ENCODE measurements at places on chromosomes 7 and 10.

- DNase-seq = no peak
Measured at GRCh38 chr10:77711683-77712049, 74.1 kb upstream of the KCNMA1 start.

GRCh38 chr10:100791369-100792058 lies 46.1 kb downstream of the PAX2 start:
- DNase-seq = no peak

GRCh38 chr7:7292085-7292484 lies 109.7 kb downstream of the C1GALT1 start:
- DNase-seq = no peak

DNA sequence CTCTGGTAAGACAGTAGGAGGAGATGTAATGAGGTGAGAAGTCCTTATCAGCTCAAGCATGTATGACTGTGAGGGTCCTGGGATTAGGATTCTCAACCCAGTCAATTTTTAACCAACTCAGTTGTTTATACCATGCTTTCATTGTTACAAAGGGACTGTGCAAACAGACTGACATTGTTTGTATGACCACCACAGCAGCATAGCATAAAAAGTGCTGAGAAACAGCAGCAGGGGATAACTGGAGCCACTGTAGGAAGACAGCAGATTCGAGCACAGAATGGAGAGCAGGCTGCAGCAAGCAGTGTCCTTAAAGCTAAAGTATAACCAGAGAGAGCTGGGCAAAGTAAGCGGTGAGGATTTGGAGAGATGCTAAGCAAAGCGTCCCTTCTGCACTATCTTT lies 829.5 kb downstream of the REEP3 start:
- DNase-seq = no peak

DNA sequence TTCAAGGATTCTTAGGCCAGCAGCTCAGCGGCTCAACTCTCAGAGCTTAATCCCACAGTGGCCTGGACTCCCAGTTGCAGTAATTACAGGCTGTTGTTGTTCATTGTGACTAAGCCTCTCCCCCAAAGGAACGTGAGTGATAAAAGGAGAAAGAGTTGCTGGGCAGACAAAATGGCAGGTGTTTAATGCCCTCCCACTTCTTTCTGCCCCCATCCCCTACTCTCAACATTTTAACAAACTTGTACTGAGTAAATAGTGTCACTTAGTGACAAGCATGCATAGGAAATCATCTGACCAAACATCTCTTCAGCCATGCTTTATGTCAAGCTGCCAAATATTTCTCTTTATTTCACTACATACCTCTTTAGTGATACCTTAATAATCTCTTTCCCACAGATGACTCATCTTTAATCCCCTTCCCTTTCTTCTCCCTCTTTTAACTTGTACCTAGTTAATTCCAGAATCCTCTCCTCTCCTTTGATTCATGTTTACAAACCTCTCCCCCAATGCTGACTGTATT lies 12.4 kb upstream of the MTERF1 start:
- no peak for DNase-seq

DNA sequence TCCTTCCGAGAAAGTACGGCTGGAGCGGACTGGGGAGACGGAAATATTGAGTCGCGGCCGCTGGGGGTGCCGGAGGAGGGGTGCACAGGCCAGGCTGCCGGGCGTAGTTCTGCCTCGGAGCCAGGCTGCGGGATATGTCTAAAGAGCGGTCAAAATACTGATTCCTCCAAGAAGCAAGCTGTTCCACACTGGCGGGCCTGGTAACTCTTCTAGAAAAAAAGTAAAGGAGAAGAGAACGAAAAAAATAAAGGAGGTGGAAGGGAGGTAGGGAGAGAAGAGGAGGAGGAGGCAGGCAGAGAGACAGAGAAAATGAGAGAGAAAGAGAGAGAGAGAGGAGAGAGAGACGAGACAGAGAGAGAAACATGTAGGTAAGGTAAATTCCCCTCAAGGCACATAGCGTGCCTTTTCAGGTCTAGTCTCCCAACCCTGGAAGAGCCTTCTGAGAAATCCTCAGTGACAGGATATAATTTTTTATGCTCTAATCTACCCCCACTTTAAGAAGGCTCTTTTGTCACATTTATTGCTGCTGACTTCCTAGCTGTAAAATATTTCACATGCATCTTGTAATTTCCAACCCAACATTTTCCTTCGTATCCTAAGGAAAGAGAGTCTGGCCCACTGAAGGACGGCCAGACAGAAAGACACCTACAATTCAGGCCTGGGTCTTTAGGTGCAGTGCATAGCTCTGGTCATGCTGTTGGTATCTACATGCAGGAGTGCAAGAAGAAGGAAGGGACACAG lies 5.7 kb downstream of the DLX5 start:
- no peak for DNase-seq

- no peak for DNase-seq
Measured at GRCh38 chr7:27132214-27132613, 1.7 kb upstream of the HOXA4 start.

DNA sequence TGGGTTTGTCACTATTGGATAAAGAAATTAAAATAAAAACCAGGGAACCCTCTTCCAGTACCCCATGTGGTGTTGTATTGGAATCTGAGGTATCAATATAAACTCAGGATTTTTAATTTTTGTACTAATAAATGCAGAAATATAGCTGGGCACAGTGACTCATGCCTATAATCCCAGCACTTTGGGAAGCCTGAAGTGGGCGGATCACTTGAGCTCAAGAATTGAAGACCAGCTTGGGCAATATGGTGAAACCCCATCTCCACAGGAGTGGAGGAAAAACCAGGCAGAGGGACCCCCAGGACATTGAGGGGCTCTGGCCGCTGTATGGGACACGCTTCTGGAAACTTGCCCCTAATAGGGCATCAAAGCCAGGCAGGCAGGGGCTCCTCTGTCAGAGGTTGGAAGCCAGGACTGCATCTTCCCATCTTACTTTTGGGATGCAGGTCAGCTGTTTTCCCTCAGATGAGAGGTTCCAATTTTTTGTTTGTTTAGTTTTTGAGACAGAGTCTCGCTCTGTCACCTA lies 11.1 kb downstream of the ADIRF start:
- no peak for DNase-seq

DNA sequence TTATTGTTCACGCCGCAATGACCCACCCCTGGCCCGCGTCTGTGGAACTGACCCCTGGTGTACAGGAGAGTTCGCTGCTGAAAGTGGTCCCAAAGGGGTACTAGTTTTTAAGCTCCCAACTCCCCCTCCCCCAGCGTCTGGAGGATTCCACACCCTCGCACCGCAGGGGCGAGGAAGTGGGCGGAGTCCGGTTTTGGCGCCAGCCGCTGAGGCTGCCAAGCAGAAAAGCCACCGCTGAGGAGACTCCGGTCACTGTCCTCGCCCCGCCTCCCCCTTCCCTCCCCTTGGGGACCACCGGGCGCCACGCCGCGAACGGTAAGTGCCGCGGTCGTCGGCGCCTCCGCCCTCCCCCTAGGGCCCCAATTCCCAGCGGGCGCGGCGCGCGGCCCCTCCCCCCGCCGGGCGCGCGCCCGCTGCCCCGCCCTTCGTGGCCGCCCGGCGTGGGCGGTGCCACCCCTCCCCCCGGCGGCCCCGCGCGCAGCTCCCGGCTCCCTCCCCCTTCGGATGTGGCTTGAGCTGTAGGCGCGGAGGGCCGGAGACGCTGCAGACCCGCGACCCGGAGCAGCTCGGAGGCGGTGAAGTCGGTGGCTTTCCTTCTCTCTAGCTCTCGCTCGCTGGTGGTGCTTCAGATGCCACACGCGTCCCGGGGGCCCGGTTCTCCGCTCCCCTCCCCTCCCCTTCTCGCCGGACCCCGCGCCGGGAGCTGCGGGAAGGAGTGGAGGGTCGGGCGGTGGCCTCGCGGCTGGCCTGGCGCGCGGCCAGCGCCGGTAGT lies at the start of gene CBX3:
Gene CBX3, plus strand, starts transcription at position 499 of the 772 bp plus-strand sequence. CDS start 1,254 bp downstream, outside the sequence.
- DNase-seq = peak; percentile 85

DNA sequence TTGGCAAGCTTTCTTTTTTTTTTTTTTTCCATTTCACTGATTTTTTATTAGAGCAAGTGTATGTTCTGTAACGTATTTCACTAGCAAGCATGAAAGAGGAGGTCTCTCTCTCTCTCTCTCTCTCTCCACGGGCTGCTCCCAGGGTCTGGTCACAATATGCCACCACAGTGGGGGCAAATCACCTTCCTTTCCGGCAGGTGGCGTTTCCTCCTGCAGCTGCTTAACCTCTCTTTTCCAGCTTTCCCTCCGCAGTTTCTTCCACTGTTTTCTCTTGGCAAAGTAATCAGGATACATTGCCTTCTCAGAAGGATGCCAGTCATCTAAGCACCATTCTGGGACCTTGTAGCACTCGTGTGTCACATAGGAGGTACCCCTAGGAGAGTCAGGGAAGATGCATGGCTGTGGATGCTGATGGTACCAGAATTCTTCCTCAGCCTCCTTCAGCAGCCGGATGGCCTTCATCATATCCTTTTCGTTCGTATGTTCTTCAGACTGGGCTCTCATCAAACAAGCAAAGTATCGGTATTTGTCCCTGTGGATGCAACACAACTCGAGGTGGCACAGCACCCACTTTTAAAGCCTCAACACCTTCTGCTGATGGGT lies 197.3 kb upstream of the PODXL start:
- DNase-seq = peak; percentile 41

GRCh38 chr7:43565786-43566185 lies 17.1 kb upstream of the STK17A start:
- no peak for DNase-seq

DNA sequence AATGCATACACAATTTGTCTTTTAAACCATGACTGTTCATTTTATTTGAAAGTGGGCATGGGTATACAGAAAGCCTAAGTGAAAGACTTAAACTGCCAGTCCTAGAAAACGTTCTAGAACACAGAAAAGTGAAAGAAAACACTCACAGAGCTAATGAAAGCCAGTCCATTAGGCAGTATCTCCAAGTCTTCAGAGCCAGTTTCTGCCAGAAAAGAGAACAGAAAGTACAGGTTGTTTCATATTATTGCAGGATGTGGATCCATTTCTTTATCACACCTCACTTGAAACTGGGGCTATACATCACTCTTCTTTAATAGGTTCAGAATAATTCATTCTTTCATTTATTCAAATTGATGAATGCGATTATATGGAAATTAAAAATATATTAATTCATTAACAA lies 7.7 kb downstream of the PON1 start:
- no peak for DNase-seq

- DNase-seq = no peak
Measured at GRCh38 chr7:44757739-44758138, 9.1 kb downstream of the ZMIZ2 start.

DNA sequence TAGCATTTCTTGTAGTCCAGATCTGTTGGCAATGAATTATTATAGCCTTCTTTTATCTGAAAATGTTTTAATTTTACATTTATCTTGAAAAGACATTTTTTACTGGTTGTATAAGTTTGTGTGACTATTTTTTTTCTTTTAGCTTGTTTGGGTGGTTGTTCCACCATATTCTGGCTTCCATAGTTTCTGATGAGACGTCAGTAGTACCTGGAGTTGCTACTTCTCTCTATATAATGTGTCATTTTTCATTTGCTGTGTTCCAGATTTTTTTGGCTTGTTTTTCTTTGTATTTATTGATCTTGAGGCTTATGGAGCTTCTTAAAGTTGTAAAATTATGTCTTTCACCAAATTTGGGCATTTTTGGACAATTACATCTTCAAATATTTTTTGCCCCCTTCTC lies 168.8 kb downstream of the DNAJB6 start:
- DNase-seq = no peak

DNA sequence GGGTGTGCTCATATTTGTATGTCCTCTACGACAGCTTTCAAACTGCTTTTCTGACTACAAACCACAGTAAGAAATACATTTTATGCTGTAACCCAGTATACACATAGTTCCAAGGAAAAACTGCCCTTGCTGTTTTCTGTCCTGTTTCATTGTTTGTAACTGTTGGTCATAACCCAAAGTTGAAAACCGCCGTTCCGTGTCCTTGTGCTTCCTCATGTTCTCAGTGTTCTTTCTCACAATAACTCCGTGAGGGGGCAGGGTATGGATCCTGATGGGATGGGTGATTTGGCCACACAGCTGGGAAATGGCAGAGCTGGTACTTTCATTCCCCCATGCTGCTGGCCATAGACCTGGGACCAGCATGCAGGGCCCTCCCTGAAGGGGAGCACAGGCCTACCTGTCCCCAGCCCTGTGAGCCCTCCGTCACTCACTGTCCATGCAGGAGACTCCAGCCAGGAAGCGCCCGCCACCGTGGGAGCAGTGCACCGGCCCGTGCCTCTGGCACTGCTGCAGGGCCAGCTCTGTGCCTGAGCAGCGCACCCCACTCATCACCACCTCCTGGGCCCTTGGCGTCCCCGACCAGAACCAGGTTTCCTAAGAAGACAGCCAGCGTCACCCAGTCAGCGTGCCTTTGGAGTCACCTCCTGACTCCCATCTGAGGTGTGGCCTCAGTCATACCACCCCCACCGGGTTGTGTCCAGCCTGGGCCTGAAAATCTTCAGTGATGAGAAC lies 12.7 kb downstream of the LOXL4 start:
- no peak for DNase-seq

All from RKO (cell line).